Activated CD8-positive, alpha-beta memory T cell treated with anti-CD3 and anti-CD28 coated beads for 1 hour (primary cell): ENCODE measurements at places on chromosomes 2 and 18.

- no peak for DNase-seq
Observed at GRCh38 chr2:65103013-65103715, 26.7 kb downstream of the RAB1A start.

DNA sequence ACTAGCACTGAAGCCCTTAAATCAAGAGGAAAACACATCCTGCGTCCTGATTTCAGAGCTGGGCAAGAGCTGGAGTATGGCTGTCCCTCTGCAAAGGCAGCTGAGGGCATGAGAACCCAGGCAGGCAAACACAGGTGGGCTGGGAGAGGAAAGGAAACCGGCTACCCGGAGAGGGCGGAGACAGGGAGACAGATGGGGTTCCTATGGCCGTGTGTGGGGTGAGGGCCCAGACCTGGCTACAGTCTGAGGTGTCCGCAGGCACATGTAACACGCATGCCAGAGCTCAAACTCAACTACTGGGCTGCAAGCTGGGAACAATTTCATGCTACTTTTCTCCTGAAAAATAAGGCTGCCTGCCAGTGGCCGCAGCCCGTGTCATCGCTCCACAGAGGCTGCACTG, 2.7 kb downstream of the COPS9 start:
- DNase-seq = no peak

DNA sequence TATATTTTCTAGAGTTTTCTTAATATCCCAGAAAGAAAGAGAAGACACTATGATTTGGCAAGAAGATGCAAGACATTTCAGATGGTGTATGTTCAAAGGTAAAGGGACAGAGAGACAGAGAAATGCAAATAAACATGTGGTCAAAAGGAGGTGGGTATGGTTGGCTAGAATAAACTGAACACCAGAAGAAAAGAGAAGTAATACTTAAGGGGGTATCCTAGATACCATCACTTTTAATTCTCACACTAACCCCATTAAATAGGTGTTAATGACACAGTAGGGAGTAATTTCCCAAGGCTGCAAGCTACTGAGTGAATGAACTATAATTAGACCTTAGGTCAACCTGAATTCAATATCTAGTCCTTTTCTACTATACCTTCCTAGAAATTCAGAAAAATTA, 111.2 kb upstream of the CD226 start:
- DNase-seq = no peak

DNA sequence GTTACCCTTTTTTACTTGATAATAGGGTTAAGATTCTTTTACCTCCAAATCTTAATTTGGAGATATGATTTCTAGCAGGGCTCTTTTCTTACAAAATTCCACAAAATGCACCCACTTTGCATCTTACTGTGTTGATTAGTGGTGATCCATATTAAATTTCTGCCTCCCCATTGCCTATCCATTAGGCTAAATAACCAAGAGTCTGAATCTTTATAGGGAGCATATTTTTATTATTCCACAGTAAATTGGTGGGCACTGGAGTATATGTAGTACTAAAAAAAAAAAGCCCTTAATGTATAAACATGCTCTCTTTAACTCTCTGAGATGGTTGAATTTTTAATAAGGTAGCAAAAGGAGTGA, 8.1 kb upstream of the TXNDC2 start:
- no peak for DNase-seq

DNA sequence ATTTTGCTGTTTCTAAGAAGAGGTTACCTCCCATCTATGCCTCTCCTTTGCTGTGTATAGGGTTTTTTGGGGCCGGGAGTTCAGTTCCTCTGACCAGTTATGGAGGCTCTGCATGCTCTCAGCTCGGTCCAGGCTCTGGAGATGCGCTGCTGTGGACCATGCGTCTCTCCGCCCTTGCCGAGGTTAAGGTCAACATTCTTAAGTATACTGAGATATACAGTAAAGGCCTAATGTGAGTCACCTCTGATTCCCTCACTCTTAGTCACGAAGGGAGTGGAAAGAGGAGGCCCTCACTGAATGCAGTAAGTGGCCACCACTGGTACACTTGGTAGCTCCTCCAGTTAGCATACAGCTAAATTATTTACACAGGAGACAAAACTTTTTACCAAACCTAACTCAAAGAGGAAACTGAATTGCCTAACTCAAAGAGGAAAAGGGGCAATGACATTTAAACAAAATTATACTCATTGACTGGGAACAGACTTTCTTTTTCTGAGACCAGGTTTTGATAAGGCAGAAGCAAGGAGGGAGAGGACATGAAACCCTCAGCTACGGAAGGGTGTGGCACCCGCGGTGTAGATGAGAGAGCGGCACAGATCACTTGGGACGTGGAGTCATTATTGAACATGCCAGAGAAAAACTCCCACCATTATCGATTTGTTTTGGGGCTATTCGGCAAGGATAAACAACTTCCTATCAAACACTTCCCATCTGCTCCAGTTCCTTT, 98.7 kb downstream of the COPS8 start:
- DNase-seq = no peak

DNA sequence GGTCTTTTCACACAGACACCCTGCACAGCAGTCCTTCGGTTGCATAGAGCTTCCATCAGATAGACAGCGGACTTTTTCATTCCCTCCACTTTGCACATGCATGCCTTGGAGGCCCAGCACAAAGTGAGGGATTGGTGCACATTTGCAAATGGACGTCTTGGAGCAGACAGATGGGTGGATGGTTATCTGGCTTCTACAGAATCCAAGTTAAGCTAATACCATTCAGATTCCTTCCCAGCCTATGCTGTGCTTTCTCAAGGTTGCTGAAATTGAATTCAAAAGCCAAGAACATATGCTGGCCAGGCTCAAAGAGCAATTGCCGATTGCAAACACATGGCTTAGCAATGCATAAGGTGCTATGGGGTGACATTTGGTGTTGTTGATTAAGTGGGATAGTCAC, 186.4 kb downstream of the VAPA start:
- DNase-seq = no peak

DNA sequence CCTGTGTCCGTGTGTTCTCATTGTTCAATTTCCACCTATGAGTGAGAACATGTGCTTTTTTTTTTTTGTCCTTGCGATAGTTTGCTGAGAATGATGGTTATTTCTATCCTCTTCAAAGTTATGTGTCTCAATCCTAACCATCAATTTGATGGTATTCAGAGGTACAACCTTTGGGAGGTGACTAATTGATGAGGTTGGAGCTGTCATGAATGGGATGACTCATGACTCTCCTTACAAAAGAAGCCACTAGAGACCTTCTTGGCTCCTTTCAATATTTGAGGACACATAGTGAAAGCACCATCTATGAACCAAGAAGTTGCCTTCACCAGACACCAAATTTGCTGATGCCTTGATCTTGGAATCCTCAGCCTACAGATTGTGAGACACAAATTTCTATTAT, 677.1 kb upstream of the DDX18 start:
- no peak for DNase-seq

DNA sequence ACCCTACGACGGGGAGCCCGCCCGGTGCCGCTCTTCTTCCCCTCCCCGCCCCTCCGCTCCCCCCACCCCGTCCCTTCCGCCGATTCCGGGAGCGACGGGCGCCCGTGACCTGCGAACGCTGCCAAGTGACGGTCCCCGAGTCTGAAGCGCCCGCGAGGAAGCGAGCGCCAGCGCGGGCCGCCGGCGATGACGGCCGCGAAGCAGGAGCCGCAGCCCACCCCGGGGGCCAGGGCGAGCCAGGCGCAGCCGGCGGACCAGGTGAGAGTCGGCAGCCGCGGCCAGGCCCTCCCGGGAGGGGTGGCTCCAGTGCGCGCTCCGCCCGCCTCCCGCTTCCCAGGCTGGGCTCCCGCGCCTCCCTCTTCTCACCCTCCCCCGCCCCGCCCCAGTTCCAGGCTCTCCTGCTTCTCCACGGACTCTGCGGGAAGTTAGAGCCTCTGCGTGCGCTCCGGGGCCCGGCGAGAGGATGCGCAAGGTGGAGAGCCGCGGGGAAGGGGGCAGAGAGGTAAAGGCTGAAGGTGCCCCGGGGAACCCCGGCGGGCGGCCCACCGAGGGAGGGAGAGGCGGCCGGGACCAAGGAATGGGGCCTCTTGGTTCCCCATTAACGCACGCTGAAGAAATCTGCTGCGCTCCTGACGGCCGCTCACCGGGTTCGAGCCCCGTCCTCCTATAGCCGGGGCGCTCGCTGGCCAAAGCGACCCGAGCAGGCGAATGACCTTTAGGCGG, 719.5 kb downstream of the DPP10 start:
- no peak for DNase-seq

DNA sequence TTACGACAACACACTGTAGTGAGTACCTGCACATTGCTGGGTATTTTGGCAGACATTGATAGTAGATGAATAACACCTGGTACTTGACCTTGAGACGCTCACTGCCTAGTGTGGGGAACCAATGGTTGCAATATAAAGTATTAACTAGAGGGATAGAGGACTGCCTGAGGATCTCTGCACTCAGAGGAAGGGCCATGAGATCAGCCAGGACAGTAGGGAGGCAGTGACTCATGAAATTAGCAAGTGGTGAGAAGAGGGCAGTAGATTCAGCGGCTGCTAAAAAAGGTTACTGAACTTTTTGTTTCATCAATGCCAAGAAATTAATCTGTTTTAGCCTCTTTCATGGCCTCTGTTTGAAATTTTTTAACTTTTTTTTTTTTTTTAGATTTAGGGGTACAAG, 250.8 kb upstream of the TCF4 start:
- no peak for DNase-seq

DNA sequence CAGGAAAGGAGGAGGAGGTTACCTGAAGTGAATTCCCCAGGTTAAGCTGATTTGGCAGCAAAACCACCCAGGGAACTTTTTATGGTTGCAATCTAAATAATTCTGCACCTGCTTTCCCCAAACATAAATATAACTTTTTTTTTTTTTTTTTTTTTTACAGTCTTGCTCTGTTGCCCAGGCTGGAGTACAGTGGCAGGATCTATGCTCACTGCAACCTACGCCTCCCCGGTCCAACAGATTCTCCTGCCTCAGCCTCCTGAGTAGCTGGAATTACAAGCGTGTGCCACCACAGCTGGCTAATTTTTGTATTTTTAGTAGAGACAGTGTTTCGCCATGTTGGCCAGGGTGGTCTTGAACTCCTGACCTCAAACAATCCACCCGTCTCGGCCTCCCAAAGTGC, 16.1 kb upstream of the PPP1CB start:
- DNase-seq = no peak

- DNase-seq = no peak
Observed at GRCh38 chr2:218081063-218081462, 12.0 kb downstream of the RUFY4 start.

- no peak for DNase-seq
Observed at GRCh38 chr2:125037135-125037653, 1012.1 kb downstream of the CNTNAP5 start.

GRCh38 chr2:70078384-70078783, 8.9 kb upstream of the PCBP1 start:
- no peak for DNase-seq

DNA sequence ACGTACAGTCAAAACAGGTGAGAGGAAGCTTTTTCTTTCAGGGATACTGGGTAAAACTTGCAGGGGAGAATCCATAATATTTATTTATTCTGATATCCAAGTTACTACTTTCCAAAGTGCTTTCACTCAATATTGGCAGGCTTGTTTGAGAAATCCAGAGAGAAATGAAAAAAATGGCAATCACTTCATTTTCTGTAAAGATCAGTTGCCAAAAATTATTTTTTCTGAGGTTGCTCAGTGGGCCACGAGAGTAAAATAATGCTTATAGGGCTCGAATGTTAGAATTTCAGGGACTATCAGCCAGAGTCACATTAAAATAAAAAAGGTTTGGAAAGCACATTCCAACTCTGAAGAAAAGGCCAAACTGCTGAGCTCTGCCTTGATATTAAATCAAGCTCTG, 324.6 kb upstream of the RND3 start:
- DNase-seq = no peak

GRCh38 chr2:133456156-133456555, 112.1 kb downstream of the NCKAP5 start:
- DNase-seq = no peak

DNA sequence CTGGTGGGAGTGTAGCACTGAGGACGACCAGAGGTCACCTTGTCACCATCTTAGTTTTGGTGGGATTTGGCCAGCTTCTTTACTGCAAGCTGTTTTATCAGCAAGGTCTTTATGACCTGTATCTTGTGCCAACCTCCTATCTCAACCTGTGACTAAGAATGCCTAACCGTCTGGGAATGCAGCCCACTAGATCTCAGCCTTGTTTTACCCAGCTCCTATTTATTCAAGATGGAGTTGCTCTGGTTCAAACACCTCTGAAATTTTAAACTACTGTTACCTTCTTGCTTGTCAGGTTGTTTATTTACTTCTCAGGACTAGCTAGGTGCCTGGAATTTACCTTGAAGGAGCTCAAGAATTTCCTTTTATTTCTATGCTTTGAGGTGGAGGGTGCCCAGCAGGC, 9.5 kb upstream of the KCNG3 start:
- no peak for DNase-seq

GRCh38 chr2:231300020-231300721, 95.3 kb upstream of the B3GNT7 start:
- no peak for DNase-seq

DNA sequence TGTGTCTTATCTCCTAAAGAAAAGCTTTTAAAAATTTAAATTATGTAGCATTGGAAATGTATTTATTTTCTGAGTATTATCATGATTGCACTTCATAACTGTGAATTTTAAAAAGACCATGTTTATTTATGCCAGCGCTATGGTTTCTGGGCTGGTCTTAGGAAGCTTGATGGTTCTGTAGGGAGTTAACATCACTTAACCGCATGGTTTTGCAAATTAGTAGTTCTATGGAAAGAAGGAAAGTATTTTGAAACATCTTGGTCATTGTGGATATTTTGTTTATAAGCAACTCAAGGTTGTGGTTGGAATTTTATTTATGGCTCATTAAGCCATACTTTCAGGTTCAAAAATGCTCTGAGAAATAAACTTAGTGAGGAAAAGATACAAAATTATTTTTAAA, 549.4 kb downstream of the STK39 start:
- DNase-seq = no peak

DNA sequence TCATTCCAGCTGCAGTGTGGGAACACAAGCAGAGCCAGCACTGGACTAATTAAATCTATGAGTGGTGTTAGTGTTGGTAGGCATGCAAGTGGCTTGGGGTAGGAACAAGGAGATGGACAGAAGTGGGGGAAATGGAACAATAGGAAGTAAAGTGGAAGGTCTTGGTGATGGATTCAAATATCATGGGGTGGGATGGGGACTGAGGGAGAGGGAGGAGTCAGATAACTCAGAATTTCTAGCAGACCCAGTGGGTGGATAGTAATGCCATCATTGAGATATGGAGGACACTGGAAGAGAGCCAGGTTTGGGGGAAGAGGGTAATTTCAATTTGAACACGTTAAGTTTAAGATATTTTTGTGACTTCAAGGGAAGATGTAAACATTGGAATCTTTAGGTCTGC, 2.9 kb upstream of the LNPK start:
- no peak for DNase-seq
